Glutamatergic neuron (in vitro differentiated cells): ENCODE measurements at places on chromosomes 4 and X.
A peak's percentile ranks its signal among the peaks of the same experiment; 100 is the strongest.

DNA sequence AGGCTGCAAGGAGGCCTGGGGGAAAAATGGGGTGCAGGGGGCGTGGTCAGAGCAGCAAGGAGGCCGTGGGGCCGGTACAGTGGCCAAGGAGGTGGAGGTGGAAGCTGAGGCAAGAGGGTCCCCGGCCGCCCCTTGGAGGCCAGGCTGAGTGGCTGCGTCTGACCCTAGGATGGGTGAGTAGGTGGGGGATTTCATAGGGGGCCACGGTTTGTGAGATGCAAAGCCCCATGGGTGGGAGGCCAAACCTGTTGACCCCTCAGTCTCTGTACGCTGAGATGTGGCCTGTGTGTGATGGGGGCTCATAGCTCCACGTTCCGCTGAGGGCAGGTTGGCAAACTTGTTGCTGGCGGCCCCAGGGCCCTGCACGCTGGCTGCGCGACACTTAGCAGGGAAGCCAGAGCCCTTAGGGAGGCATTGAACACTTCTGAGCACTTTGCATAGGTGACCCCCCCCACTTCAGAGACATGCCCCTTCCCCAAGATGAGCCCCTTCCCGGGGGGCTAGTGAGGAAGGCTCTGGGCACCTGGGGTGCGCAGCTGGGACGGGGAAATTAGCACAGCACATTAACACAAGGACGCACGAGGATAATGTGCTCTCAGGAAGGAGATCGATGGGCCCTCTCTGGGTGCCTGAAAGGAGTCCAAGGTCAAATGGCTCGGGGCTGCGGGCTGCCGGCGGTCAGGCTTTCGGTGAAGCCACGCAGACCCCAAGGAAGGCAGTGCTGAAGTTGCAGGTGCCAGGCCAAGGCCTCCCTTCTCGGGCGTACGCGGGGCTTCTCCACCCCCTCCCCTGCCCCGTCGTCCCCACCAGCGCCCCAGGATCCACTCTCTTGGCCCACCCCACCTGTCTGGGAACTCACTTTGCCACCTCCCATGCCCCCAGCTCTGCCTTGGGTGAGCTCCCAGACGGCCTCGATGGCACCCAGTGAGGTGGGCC is 107.4 kb downstream of the HMX1 start:
- peak; percentile 16 for DNase-seq

GRCh38 chrX:17567187-17567586 is 170.1 kb upstream of the SCML1 start:
- DNase-seq: no peak

- no peak for DNase-seq
Measured at GRCh38 chr4:179624768-179625181, 2182.5 kb upstream of the AGA start.

DNA sequence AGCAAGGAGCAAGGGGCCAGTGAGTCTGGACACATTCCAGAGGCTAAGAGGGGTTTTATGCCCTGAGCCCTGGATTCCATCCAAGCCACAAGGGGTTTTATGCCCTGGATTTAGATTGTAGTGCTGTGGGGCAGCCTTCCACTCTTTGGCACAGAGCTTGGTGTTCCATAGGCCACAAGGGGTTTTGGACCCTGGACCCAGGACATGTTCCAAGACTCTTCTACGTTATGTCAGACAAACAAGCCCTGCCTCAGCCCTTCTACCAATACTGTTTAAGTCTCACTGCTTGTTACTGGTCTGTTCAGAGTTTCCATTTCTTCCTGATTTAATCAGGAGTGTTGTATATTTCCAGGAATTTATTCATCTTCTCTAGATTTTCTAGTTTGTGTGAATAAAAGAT is 12.8 kb upstream of the SCARB2 start:
- DNase-seq: no peak

DNA sequence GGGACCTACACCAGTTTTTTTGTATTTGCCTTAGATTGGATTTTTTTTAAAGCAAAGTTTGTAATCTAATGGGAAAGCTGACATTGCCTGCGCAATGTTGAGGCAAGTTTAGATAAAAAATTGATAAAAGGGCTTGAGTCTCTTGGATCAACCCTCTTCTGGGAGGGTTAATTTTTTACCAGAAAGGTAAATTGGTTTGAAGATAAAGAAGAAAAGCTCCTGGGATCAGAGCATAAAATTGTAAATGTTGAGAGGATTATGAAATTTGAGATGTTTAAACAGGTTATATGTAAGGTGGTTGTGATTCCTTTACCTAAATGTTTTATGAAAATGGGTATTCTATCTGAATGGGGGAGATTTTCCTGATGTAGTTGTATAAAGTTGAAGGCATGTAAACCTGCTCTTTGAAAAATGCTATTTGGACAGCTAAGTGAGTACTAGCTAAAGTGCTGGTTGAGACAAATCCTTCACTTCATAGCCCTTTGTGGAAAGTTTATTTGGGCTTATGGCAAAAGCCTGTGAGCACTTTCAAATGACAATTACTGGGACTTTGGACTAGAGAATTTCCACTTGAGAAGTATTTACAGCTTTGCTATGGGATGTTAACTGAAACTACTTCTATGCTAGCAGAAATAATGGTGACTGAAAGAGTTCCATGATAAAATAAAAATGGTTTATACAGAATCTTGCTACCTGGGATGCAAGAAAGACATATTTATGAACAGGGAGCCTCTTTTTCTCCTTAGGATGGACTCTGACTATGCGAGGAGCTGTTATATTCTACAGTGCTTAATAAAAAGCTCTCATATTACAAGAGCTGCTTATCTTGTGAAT is 56.2 kb downstream of the UGT2B10 start:
- DNase-seq: no peak

DNA sequence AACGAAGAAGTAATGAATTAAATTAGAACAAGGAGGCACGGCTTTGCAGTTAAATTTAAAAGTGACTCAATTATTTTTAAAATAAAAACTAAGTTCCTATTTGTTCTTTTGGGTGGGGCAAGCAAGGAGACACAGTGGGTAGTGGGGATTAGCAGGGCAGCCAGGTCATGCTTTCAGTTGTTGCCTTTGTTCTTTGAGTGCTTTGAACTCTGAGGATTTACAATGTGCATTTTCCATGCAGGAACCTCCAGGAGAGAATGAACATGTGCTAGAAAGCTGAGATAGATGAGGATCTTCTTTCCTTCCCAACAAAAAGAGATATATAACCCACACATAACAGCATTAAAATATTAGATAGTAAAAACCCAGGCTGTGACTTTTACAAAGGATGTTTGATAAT is 420.4 kb upstream of the CTSO start:
- no peak for DNase-seq

DNA sequence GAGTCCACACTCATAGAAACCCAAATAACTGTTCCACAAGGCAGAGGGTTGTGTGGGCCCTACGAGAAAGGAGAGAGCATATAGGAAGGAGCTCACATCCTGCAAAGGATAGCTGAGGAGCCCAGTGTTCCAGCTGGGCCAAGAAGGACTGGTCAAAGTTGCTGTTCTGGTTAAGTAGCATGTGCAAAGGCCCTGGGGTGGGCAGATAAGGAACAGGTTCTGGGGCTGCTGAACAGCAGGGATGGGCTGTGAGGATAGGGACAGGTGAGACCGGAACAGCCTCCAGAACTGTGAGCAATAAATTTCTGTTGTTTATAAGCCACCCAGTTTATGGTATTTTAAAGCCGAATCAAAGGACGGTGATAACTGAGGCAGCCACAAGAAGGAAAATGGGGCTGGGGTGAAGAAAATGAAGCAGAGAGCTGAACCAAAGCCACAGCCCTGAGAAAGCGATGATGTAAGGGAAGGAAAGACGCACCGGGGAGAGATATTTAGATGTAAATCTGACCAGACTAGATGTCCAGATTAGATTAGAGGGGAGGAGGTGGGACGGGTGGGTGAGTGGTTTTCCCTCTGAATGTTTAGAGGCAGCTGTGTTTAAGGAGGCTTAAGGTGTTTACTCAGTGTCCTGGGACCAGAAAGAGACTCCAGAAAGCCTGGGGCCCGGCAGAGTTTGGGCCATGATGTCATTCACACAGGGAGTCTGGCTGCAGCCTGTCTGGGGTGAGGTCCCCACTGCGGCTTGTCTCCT is 180.8 kb upstream of the BCOR start:
- DNase-seq: no peak

GRCh38 chr4:84401701-84402306 is 97.3 kb downstream of the NKX6-1 start:
- DNase-seq: no peak

DNA sequence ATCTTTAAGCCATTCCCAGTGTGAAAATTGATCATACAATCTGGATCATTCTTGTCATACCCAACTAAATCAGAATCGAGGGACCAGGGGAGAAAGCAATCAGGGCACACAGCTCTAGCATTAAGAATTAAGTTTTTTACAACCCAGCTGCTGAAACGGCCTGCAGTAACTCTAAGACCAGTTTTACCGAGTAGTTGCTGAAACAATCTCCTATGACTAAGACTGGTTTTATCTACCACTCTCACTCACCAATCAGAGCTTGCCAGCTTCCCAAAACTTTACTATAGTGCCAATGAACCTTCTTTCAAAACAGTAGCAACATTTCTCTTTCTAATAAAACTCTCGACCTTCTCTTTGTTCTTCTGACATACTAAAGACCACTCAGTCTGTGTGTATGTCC is 2.8 kb upstream of the SAP30 start:
- DNase-seq: no peak

- DNase-seq: no peak
Measured at GRCh38 chr4:63458010-63458409, 951.2 kb downstream of the TECRL start.

GRCh38 chr4:52983563-52984303 is 121.6 kb downstream of the RASL11B start:
- DNase-seq: no peak

GRCh38 chrX:104195489-104196084 is 29.3 kb downstream of the FAM199X start:
- no peak for DNase-seq

GRCh38 chr4:108590776-108591175 is 29.6 kb upstream of the RPL34 start:
- DNase-seq: no peak

GRCh38 chrX:77935886-77936285 is 25.4 kb downstream of the ATP7A start:
- DNase-seq: no peak

- DNase-seq: no peak
Measured at GRCh38 chr4:176099314-176099713, 33.7 kb downstream of the WDR17 start.

GRCh38 chrX:147079974-147080373 is 265.4 kb upstream of the CXorf51A start:
- DNase-seq: no peak
